ENCODE measurements at places on chromosomes 12 and 14. TPM values are rescaled to one million over a fixed set of nuclear protein-coding genes. Genes with fewer than 3 reads are reported as not detected.

GLIPR1L1 gene
- 1.2 TPM for polyA plus RNA-seq

PLEKHD1 gene
- 0.24 TPM for polyA plus RNA-seq

DNA sequence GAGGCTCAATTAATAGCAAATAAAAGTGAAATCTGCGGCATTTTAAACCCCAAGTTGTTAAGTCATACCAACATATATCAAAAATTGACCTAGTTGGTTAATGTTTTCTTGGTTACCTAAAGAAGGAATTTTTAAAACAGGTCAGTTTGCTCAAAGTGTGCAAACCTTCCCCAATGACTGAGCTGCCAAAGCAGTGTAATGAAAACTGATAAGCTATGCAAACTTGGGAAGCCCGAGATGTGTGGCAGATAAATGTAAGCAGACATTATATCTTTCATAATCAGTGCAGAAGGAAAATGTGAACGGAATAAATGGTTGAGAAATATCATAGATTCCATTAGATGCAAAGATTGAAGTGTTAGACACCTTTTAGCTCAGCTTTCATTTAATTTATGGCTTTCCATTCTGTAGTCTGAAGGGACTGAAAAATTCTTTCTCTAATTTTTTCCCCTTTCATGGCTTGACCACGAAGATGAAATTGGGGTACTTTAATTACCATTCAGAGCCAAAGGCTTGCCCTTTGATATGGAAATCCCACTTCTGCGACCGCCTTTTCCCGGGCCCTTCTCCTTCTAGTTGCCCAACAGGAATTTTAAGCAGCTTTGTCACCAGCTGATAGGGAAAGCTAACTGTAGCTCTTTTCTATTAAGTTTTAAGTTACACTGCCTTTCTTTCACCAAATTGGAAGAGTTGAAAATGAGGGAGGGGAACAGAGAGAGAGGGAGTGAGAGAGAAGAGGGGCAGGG is 306.6 kb upstream of the SOX5 start:
- no peak for DNase-seq

DNA sequence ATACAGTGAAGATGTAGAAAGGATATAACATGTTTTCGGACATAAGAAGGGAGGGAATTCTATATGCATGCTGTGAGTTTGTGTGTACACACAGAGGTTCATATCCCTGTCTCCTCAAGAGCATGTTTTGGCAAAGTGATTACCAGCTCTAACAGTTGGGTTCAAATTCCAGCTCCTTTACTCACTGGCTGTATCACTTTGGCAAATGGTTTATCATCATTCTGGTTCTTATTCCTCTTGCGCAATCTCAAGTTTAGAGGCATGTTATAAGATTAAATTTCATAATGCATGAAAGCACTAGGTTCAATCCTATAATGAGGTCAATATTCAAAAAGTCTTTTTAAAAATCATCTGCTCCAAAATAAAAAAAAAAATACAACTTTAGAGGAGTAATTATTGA is 107.7 kb upstream of the LRFN5 start:
- DNase-seq: no peak

DNA sequence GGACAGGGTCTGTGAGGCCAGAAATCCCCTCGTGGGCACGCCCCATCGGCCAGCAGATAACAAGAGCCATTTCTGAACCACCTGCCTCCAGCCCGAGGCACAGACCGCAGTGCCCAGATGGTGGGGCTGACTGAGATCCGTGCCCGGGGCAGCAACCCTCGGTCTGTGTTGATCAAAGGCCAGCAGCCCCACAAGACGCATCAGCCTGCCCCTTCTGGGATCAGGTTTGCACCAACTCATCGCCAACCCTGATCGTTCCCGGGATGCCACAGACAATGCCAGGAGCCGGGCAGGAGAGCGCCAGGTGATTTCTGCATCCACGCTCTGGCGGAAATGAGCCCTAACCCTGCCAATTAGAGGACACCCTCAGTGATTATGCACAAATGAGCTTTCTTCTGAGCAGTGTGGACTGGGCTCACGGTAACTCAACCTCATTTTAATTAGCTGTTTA is 64.5 kb downstream of the TESC start:
- no peak for DNase-seq

DNA sequence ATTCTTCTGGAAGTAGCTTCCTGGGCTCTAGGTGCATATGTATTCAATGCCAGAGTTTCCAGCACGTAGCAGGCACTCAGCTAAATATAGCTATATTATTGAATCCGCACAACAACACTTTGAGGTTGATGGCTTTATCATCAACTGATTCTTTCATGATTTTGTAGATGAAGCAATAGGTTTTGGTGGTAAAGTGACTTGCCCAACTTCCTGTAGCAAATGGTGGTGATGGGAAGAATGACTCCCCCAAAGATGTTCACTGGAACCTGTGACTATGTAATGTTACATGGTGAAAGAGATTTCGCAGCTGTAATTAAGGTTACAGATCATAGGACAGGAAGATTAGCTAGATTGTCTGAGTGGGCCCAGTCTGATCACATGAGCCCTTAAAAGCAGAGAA is 3.2 kb downstream of the TDRD9 start:
- DNase-seq: no peak

- DNase-seq: no peak
Measured at GRCh38 chr12:110687396-110688169, 1.3 kb downstream of the HVCN1 start.

GRCh38 chr14:65260786-65261185 is 151.7 kb upstream of the FUT8 start:
- no peak for DNase-seq

- no peak for DNase-seq
Measured at GRCh38 chr12:111327474-111327873, 41.4 kb downstream of the PHETA1 start.

GRCh38 chr12:55718015-55718414 is 2.2 kb downstream of the BLOC1S1 start:
- no peak for DNase-seq

- DNase-seq: no peak
Measured at GRCh38 chr12:64603183-64603841, 7.0 kb upstream of the RASSF3 start.

DNA sequence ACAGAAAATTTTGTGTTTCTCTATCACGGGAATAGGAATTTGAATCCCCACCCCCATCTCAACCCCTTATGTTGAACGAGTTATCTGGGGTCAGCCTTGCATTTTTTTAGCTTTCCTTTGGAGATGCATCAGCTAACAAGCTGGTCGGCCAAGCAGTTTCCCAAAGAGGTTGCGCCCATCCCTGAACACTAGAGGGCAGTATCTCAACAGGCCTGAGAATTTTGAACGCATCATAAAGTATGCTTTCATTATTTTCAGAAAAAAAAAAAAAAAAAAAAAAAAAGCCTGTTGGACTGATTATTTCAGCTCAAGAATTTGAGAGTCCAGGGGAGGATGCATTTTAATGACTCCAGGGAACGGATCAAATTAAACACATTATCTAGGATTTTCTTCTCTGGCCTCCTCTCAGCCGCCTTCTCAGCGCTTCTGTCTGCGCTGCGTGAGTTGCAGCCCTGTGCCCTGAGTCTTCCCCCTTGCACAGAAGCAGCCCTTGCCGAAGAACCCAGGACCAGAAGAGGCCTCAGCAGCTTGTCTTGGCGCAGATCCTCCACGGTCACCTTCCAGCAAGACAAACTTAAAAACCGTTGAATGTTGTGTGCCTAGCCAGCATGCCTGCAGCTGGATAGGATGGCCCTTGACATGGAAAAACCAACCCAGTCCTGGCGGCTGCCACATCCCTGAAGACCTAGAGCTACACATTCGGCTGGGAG is 76.6 kb upstream of the GZMB start:
- peak; percentile 67 for DNase-seq

DNA sequence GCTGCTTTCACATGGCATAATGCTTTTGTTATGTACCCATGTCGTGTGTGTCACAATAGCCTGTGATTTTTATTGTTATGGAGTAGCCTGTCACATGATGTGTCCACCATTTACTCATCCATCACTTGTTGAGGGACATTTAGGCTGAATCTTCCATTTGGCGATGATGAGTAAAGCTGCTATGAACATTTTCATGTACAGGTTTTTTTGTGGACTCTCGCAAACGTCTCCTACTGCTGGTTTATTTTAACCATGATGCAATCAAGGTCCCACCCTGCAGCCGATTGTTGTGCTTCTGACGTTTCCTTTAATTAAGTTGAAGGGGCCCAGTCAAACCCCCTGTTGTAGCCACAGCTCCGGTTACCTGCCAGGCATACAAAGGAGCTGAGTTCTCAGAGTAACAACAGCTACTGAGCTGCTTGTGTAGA is 63.2 kb downstream of the ZNF664 start:
- DNase-seq: no peak

DNA sequence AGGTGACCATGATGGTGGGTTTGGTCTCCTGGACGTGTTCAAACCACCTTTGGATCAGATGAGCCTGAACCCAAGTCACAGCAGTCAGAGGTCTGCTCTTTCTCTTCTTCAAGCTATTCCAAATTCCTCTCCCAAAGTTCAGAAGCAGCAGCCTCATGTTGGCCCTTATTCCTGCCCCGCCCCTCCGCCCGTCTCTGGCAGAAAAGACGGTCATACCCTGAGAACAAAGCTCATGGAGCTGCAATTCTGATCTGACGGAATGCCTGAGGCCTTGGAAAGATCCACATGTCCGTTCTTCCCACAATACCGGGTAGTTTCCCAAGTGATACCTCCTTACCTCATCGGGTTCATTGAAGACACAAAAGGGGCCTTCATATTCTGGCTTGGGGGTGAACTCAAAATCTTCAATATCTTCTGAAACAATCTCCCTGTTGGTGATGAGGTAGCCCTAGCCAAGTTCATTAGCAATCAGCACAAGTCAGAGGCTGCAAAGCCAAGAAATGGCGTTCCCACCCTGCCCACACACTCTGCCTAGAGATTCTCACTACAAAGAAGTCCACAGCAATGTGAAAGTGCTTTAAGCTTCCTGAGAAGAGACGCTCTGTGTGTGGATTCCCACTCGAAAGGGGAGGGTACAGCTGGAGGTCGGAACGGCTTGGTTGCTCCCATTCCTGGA is 11.2 kb downstream of the POLE start:
- DNase-seq: no peak

DNA sequence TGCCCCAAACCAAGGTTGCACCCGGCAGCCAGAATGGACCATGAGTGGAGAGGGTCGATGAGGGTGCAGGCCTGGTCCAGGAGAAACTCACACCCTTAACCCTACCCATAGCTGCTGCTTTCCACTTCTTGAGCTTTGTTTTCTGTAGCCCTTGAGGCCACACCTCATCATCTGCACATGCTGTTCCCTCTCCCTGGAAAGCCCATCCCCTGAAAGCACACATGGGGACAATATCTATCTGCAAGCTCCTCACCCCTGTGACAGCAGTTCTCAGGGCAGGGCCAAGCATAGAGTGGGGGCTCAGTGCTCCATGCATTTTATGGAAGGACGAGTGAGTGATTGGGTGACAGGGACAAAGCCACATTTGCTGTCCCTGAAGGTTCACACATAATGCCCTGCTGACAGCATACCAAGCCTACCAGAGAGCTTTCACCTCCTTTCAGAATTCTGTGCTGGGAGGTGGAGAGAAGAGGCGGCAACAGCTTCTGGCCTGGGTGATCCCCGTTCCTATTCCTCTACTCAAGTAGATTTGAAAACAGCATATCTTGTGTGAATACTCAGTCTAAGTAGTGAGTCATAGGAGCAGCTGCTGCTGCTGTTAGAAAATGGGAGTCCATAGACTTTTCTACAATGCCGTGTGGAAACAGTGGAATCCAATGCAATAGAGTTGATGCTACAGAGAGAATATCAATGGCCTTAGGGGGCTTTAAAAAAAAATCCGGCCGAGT is 44.6 kb downstream of the SRGAP1 start:
- no peak for DNase-seq

TMTC2 gene
- 2.3 TPM for polyA plus RNA-seq

DNA sequence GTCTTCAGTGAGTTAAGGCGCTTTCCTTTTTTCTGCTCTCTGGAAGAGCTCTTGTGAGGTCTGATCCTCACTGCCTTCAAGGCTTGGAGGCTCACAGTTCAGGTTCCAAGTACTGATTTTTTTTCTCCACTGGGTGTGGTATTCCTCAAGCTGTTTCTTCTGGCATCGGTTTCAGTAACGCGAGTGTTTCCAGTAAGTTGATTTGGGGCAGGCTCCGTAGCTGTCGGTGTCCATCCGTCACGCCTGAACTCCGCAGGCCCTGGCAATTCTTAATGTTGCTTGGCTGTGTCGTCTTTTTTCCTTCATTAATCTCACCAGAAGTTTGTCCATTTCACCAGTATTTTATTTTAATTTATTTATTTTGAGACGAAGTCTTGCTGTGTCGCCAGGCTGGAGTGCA is 30.6 kb downstream of the LRCOL1 start:
- DNase-seq: no peak
